Right cardiac atrium (tissue), 5 donors: ENCODE measurements at places on chromosomes 3 and 15. TPM values are rescaled to one million over a fixed set of nuclear protein-coding genes. Genes with fewer than 3 reads are reported as not detected.
A peak's percentile ranks its signal among the peaks of the same experiment; 100 is the strongest.

DNA sequence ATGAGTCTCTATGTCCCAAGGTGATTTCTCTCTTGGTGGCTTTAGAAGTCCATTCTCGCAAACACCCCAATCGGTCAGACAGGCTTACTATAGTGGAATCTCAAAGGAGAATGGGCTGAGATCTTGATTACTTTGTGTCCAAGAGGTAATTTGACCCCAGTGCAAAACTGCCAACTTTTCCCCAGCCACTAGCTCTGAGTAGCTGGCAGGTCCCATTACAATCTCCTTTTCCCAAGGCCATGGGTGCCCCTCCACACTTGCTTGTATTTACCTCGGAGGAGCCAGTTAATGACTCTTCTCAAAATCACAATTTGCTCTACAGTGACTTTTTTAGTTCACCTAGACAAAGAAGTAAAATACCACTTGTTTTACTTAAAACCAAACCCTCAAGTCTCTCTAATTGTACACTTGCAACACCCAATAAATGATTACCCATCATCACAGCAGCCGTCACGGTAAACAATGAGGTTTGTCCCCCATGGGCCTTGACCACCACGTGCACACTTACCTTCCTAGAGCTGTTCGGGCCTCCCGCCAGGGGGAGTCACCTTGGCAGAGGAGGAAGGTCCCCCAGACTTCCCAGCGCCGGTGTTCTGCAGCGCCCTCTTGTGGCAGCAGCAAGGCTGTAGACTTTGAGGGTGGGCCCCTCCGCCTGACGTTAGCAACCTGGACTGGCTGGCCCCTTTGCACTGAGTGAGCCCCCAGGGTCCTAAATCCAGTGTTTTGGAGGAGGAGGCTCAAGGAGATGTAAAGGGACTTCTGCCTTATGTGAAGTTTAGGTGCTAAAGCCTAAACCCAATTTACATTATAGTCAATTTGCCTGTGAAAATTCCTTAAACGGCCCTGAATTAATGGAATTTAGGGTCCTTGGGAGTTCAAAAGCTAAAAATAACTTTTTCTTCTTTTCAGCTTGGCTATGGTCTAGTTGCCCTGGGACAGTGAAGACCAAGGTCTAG, 18.7 kb upstream of the HDAC11 start:
- DNase-seq: peak; percentile 66

GRCh38 chr3:89586256-89586655, 478.8 kb downstream of the EPHA3 start:
- no peak for DNase-seq

GRCh38 chr15:82832601-82833361, 23.4 kb downstream of the WHAMM start:
- DNase-seq: no peak

- no peak for DNase-seq
Observed at GRCh38 chr3:89058371-89058770, 49.0 kb upstream of the EPHA3 start.

DNA sequence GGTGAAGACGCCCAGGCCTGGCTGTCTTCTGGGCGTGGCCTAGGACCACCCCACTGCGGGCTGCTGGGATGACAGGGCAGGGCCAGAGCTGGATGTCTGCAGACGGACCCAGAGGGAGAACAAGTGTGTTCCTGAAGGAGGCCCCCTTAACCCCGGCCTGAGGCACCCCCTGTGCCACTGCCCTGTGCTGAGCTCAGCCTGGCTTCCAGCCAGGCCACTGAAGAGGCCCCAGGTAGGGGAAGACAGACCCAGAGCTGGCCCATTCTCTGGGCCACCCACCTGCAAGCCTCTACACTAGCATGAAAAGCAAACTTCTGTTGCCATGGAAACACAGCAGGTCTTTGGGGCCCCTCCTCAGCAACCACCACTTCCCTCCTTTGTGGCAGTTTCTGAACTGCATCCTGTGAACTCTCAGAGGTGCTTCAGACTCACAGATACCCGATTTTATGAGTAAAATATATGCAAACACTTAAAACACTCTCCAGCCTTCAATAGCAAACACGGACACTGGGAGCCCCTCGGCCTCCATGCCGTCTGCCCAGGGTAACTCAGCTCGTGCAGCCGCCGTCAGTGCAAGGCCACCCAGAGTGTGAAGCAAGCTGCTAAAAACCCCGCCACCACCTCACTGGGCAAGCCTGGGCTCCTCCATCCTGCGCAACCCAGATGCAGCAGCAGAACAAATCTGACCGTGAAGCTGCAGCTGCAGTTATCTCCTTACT, 42.5 kb downstream of the CMTM6 start:
- DNase-seq: no peak

DNA sequence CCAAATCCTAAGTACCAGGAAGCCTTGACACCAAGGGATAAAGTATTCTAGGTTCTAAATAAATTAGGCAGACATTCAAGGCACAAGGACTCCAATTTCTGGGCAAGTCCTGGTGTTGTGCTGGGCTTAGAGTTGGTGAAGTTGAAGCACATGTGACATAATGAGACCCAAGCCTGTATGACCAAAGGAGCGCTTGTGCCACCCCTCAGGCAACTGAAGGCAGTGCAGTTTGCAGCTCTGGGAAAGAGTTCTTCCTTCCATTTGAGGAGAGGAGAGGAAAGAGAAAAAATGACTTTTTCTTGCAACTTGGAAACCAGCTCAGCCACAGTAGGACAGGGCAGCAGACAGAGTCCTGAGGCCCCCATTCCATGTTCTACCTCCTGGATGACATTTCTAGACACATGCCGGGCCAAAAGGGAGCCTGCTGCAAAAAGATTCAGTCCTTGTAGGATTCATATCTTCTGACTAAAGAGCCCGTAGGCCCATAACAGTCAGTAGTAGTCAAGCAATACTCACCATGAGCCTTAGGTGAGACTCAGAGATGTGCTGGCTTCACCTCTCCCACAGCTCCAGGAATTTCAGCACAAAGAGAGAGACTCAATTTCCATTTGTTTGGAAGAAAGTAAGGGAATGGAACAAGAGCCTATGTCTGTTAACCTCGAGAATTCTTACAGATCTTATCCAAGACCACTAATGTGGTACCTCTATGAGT, 588.8 kb upstream of the BCHE start:
- DNase-seq: no peak

DNA sequence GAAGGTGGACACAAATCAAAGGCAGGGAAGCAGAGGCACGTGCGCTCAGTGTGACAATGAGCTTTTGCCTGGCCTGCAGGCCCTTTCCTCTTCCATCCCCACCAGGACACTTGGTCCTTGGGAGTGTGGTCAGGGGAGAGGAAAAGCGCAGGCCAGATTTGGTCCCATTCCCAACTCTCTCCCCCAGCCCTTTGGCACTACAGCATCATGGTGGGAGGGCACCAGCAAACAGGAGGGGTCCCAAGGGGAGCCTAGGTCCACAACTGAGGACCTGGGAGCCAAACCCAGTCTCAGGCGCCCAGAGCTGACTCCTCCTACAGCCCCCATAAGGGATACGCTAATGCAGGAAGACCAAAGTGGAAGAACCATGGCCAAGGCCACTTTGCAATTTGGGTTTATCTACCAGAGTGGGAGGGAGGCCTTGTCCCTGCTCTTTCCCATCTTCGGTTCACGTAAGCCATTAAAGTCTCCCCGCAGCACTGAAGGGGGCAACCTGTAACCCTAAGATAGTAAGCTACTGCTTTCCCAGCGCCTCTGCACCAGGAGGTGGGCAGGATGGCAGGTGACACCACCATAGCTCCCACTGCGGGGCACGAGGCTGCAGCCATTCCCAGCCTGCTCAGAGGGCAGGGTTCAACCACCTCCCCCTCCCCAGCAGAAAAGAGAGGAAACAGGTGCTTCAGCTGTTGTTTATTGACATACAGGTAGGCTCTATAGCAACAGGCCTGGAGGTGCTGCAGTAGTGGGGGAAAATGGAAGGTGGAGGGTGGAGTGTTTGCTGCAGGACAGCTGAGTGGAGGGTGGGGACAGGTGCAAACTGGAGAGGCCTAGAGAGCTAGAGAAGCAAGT, 993 bp upstream of the GRAMD2A start:
- DNase-seq: no peak

DNA sequence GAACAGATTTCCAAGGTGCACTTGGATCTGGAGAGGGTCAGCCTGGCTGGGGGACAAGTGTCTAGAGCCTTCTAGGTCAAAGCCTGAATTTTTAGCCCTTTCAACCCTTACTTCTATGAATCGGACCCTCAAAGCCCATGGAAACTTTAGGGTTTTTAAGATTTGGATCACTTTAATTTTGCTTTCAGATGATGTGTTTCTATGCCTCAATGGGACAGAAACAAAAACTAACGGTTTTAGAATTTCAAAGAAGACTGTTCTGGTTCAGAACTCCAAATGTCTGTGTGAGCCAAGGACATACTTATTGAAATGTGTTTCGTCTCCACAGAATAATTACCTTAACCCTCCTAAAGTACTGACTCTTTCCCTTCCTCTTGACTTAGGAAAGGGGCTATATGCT, 266.7 kb downstream of the LRTM1 start:
- no peak for DNase-seq

DNA sequence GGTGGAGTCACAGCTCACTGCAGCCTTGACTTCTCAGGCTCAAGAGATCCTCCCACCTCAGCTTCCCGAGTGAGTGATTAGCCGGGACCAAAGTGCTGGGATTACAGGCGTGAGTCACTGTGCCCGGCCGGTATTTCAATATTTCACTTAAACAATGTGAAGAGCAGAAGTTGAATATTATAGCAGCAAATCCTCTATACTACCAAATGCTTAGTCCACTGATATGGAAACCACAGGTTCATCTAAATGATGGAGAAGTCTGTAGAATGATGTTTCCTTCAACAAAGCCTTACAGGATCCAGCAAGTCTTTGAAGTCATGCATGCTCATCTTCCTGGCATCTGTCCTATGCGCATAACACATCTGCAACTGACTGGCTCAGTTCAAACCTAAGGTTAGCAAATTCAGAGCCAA, 20.3 kb upstream of the UACA start:
- no peak for DNase-seq

DNA sequence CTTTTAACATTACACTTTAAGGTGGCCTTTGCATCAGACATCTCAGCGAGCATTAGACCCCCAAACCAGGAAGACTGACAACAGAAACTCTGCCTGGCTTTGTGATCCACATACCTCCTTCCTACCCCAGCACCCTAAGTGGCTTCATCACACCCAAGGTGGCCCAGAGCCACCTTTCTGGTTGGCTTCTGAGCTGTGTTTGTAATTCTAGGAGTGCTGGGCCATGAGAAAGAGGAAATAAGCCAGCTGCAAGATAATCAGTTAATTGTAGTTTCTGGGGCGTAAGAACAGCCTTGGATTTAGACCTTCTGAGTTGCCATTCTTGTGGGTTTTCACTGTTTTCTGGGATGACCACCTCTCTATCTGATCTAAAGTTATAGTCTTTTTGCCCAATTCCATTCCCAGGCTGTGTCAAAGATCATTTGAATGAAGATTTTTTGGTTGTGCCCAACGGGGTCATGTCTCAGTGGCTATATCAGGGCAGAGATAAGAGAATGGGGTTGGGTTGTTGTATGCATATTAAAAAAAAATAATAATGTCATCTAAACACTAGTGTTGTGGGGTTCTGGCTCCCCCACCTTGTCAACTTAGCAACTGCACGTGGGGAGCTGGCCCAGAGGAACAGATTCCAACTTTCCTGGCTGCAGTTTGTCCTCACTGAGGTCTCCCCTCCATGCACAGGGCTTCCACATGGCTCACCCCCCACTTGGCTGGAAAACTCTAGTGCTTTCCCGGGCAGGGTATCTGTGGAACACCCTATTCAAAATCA, 234.8 kb upstream of the WNT5A start:
- DNase-seq: peak; percentile 55

GRCh38 chr3:192901435-192901834, 16.2 kb downstream of the MB21D2 start:
- DNase-seq: no peak

GRCh38 chr3:59862686-59863085, 812.9 kb upstream of the CFAP20DC start:
- no peak for DNase-seq

DNA sequence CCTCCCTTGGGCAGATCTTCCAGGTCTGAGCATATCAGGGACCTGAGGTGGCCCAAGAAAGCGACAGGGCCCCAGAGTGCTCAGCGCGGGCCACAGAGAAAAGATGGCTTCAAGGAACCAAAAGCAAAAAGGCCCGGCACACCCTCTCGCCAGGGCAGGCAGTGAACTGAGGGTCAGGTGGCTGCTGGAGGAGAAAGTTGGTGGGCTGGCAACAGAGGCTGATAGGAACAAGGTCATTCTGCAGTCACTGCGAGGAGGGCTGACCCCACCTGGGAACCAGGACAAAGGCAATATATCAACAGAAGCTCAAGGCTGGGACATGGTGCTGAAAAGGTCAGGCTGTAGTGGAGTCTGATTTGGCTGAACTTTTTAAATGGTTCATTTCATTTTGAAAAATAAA, 2.8 kb upstream of the ACSBG1 start:
- no peak for DNase-seq

DNA sequence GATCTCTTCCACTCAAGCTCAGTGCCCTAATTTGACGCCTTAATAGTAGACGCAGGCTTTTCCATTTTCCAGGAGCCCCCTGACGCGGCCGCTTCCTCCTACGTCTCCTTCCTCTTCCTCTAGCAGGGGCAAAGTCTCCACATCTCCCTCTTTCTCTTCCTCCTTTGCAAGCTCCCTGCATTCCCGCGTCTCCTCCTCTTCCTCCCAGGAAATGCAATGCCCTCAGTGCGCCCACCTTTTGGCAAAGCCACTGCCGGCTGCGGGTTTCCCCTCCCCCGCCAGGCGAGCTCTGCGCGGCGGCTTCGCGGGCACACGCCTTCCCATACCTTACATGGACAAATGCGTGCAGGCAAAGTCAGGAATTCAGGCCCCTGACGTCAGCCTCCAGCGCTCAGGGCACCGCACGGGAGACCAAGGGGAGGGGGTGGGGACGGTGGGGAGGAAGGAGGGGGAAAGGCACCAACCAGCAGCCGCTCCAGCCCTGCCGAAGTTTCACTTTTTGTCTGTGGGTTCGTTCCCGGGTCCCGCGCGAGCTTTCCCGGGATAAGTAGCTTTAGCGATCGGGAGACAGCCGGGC, 432 bp upstream of the LPP start:
- peak; percentile 83 for DNase-seq

- DNase-seq: peak; percentile 48
Observed at GRCh38 chr3:13379201-13379830, 40.8 kb downstream of the NUP210 start.

GRCh38 chr3:40655551-40655950, 130.8 kb downstream of the ZNF621 start:
- DNase-seq: no peak

GRCh38 chr3:60289341-60290121, 961.7 kb downstream of the FHIT start:
- no peak for DNase-seq

GOLGA8Q gene
- 6.8 TPM for total RNA-seq

CASR gene
- not detected for total RNA-seq

RNU6-1 gene
- not detected for total RNA-seq

SPATA12 gene
- not detected for total RNA-seq

KBTBD13 gene
- 7.4 TPM for total RNA-seq

FBXW12 gene
- total RNA-seq: not detected

GRK7 gene
- total RNA-seq: not detected

LRRC31 gene
- total RNA-seq: not detected

ZDHHC23 gene
- total RNA-seq: 2.3 TPM

FAM174B gene
- total RNA-seq: 6.7 TPM

EPHA3 gene
- total RNA-seq: 12.9 TPM

GOLGA6L7 gene
- total RNA-seq: not detected

PPP1R14D gene
- total RNA-seq: not detected

NOX5 gene
- 0.17 TPM for total RNA-seq

CPEB1 gene
- total RNA-seq: 6.1 TPM

PLCB2 gene
- total RNA-seq: 19.5 TPM

IL17RB gene
- total RNA-seq: 2.4 TPM
